ENCODE measurements at places on chromosomes 1 and 21.
A peak's percentile ranks its signal among the peaks of the same experiment; 100 is the strongest.

DNA sequence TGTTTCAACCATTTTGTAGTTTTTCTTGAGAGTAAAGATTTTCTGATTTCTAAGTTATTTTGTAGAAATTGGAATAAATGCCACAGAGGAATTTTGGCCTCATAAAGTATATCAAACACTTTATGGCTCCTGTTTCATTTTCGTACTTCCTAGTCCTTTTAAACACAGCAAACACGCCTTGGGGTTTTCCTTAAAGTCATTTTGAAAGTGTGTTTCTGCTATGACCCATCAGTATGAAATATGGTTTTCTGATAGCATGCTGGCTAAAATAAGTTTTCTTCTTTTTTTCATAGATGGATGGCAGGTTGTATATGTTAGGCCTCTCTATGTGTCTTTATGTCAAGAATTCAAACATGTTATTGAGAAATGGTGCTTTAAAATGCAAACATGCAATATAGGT lies 940.1 kb upstream of the TMPRSS15 start:
- no peak for DNase-seq

GRCh38 chr1:109198043-109198695 lies 15.5 kb upstream of the SARS1 start:
- DNase-seq = no peak

GRCh38 chr1:192756314-192756713 lies 52.5 kb upstream of the RGS2 start:
- no peak for DNase-seq

DNA sequence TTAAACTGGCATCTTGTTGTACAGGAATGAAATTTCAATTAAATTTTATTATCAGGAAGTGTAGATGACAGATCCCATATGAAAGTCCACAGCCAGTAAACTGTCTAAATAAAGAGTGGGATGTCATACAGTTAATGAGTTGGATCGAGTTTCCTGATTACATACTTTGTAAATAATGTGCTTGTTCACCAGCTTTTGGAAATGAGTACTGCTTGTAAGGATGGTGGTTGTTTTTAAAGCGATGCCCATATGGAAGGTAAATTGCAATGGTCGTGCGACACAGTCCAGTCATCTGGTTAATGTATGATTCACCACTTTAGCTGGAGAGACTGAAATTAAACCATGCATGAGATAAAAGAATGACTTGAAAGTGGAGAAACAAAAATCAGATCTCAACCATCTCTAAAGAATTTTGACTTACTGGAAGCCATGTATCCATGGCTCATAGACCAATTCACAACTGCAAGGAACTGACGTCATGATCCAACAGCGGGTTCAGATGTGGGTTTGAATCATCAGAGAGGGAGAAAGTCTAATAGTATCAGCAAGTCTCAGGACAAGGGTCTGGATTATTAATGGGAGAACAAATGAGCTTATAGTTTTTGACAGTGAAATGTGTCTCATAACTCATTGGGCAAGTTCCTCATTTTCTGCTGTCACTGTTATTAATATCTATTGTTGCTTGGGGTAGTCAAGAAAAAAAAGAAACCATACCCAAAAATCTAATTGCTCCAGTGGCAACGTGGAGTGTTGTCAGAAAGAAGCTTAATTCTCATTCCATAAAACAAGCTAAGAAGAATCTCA lies 49.0 kb downstream of the MAP10 start:
- peak; percentile 96 for DNase-seq

- no peak for DNase-seq
Observed at GRCh38 chr1:224707843-224708725, 92.0 kb downstream of the CNIH3 start.

Data from NCI-H1694 treated with DMSO at 0.1 percent for 48 hours (cell line).